ENCODE measurements at places on chromosomes 1 and 21. TPM values are rescaled to one million over a fixed set of nuclear protein-coding genes. Genes with fewer than 3 reads are reported as not detected.
A peak's percentile ranks its signal among the peaks of the same experiment; 100 is the strongest.

GJA8 gene
- polyA plus RNA-seq = not detected

- no peak overlapping the region for H3K4me3 ChIP-seq
- H3K27ac ChIP-seq = no peak overlapping the region
- H3K36me3 ChIP-seq = peaks cover 43% of the 10 kb centered on the region
- no peak for DNase-seq
Observed at GRCh38 chr1:35460796-35461195, 96.4 kb downstream of the KIAA0319L start.

GRCh38 chr1:229328598-229329362 lies 14.1 kb downstream of the CCSAP start:
- H3K4me3 ChIP-seq = no peak overlapping the region
- H3K27ac ChIP-seq = no peak overlapping the region
- H3K4me1 ChIP-seq = peaks cover 24% of the 10 kb centered on the region
- no peak for DNase-seq

RNF207 gene
- polyA plus RNA-seq = 5.3 TPM

DNA sequence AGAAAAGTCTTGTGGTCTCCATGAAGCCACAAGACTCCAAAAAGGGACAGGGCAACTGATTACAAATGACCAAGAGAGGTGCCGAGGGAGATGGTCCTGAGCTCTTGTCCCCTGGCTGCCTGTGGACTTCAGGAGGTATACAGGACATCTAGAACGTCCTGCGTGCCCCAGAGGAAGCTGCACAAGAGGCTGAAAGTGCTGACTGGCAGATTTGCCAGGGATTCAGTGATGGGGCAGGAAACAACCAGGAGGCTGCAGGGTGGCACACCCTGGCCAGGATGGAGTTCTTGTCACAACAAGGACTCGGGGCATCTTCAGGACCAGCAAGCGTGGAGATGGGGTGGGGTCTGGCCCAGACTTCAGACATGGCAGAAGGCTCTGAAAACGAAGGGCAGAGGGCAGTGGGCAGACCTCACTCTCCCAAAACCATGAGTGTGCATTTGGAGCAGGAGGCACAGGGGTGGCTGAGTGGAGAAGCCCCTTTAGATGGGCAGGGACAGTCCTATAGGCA lies 13.4 kb upstream of the PKP1 start:
- no peak overlapping the region for H3K4me3 ChIP-seq
- H3K27me3 ChIP-seq = no peaks in the 10 kb centered on the region
- H3K4me1 ChIP-seq = no peaks in the 10 kb centered on the region
- H3K27ac ChIP-seq = no peak overlapping the region
- peak; percentile 63 for DNase-seq

DNA sequence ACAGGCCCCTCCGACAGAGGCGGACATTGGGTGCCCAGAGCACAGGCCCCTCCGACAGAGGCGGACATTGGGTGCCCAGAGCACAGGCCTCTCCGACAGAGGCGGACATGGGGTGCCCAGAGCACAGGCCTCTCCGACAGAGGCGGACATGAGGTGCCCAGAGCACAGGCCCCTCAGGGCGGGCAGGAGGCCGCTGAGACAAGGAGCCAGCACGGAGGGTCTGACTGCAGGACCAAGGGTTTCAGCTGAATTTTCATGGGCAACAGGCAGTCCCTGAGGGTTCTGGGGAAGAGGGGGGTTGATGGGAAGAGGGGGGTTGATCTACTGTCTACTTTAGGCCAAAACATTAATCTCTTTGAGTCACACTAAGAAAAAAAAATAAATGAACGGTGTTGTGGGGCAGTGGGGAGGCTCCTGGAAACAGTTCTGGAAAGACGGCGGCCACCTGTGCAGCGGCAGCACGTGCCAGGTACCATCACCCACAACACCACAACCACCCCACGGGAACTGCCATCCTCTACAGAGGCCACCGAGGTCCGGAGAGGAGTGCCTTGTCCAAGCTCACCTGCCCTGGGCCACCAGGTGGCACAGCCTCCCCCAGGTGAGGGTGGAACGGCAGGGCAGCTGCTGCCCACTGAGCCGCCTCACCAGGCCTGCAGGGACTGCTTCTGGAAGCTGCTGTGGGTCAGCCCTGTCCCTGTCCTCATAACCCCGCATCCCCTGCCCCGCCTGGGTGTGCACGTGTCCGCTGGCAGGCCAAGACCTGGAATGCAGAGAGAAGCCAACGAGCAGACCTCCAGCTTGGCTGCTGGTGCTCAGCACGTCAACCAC lies 20.5 kb downstream of the PRDM15 start:
- H3K27me3 ChIP-seq = no peaks in the 10 kb centered on the region
- H3K36me3 ChIP-seq = peaks cover 32% of the 10 kb centered on the region
- no peak overlapping the region for H3K4me3 ChIP-seq

DNA sequence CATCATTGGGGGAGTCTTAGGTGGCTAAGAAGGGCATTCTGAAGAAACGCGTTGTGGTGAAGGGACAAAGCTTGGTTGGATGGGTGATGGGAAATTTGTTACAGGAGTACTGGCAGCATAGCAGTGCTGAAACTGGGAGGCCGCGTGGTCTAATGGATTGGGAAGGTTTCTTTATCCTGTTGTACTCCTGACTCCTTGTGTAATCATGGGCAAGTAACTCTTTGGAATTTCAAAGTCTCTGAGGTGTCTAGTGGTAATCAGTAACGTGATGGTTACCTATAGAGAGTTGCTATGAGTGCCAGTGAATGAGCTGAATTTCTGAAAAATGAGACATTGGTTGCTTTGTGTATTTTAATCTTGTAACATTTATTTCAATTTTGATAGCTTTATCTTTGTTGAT lies 18.5 kb downstream of the DONSON start:
- peaks cover 53% of the 10 kb centered on the region for H3K36me3 ChIP-seq
- no peak overlapping the region for H3K4me3 ChIP-seq
- H3K27ac ChIP-seq = no peak overlapping the region
- no peaks in the 10 kb centered on the region for H3K4me1 ChIP-seq
- H3K27me3 ChIP-seq = no peaks in the 10 kb centered on the region
- no peak for DNase-seq

ZSWIM5 gene
- polyA plus RNA-seq = 0.15 TPM

DNA sequence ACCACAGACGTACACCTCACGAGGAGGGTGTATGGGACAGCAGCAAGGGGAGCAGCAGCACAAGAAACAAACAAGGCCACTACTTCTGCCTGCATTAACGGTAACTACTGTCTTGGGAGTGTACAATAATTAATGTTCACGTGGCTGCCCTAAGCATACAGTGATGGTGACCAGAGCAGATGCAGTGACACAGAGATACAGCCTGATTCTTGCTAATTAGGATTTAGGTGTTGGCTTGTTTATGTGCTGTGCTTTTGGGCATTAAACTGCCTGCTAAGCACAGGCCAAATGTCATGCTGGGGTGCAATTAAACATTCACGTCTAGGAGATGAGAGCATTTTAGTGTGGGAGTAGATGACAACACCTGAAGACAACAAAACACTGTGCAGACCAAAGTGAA lies 7.2 kb downstream of the ZNF669 start:
- no peaks in the 10 kb centered on the region for H3K4me1 ChIP-seq
- no peaks in the 10 kb centered on the region for H3K27me3 ChIP-seq
- H3K36me3 ChIP-seq = peaks cover 31% of the 10 kb centered on the region
- no peak overlapping the region for H3K27ac ChIP-seq
- H3K4me3 ChIP-seq = no peak overlapping the region

- no peak overlapping the region for H3K27ac ChIP-seq
- no peaks in the 10 kb centered on the region for H3K36me3 ChIP-seq
- H3K4me1 ChIP-seq = no peaks in the 10 kb centered on the region
- DNase-seq = no peak
- no peak overlapping the region for H3K4me3 ChIP-seq
- no peaks in the 10 kb centered on the region for H3K27me3 ChIP-seq
Observed at GRCh38 chr1:215018555-215018954, 64.0 kb upstream of the KCNK2 start.

GRCh38 chr1:221239792-221240191 lies 360.5 kb downstream of the HLX start:
- no peaks in the 10 kb centered on the region for H3K36me3 ChIP-seq
- no peak overlapping the region for H3K4me3 ChIP-seq
- no peaks in the 10 kb centered on the region for H3K4me1 ChIP-seq
- DNase-seq = no peak
- no peak overlapping the region for H3K27ac ChIP-seq

GRCh38 chr1:96464991-96465390 lies 256.6 kb upstream of the PTBP2 start:
- no peaks in the 10 kb centered on the region for H3K27me3 ChIP-seq
- no peak overlapping the region for H3K27ac ChIP-seq
- DNase-seq = no peak
- no peaks in the 10 kb centered on the region for H3K36me3 ChIP-seq
- no peak overlapping the region for H3K4me3 ChIP-seq
- H3K4me1 ChIP-seq = no peaks in the 10 kb centered on the region

DNA sequence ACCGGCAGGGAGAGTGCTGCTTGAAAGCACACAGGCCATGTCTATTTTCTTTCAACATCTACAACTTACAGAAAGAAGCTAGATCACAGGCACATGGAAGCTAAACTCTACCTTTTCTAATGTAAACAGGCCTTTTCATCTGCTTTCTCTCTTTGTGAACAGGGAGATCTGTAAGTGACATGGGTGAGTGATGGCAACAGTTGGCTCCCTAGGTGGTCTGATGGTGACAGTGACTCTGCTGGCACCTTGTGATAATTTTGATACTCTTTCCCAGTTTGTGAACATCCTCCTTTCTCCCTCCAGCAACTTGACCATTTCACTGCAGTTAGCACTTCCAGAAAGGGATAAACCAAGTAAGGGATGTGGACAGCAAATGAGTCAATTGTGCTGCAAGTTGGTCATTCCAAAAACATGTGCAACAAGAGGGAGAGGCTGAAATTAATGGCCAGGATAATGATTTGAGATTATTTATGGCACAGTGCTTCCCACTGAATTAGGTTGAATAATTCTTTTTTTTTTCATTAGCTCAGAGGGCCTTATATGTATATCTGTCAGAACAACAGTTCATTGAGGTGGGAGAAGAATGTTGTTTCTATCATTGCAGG lies 89.5 kb downstream of the XCL2 start:
- H3K27ac ChIP-seq = no peak overlapping the region
- H3K4me1 ChIP-seq = no peaks in the 10 kb centered on the region
- no peak overlapping the region for H3K4me3 ChIP-seq
- H3K27me3 ChIP-seq = no peaks in the 10 kb centered on the region
- H3K36me3 ChIP-seq = no peaks in the 10 kb centered on the region

GRCh38 chr1:20494609-20495311 lies 8.8 kb upstream of the CAMK2N1 start:
- no peaks in the 10 kb centered on the region for H3K27me3 ChIP-seq
- H3K36me3 ChIP-seq = peaks cover 23% of the 10 kb centered on the region
- no peak overlapping the region for H3K4me3 ChIP-seq
- no peak for DNase-seq
- peaks cover 16% of the 10 kb centered on the region for H3K4me1 ChIP-seq
- H3K27ac ChIP-seq = no peak overlapping the region

GRCh38 chr21:45737485-45738166 lies 94.1 kb downstream of the PCBP3 start:
- no peak overlapping the region for H3K4me3 ChIP-seq
- H3K27me3 ChIP-seq = no peaks in the 10 kb centered on the region
- no peaks in the 10 kb centered on the region for H3K36me3 ChIP-seq
- no peaks in the 10 kb centered on the region for H3K4me1 ChIP-seq
- H3K27ac ChIP-seq = no peak overlapping the region
- no peak for DNase-seq

DNA sequence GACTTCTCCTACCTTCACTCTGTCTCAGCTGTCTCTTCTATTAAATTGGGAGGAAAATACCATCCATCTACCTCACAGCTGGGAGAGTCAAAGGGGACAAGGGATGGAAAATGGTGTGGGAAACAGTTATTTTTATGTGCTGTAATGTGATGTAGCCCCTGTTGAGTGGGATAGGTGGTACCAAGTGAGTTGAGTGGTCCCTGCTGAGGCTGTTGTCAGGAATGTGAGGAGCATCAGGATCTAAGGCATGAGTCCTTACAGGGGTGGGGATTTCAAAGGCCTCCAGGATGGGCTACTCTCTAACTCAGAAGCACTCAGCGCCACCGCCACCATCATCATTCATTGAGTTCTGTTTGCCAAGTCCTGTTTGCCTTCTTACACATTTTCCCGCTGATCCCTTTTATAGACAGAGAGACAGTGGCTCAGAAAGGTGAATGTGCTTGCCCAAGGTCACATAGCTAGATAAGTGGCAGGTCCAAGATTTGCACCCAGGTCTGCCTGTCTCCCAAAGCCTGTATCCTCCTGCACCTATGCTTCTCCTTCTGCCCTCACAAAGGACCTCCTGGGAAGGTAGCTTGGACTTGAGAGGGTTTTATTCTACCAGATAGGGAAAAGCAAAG lies 4.6 kb upstream of the ID3 start:
- no peaks in the 10 kb centered on the region for H3K36me3 ChIP-seq
- H3K27ac ChIP-seq = peak overlapping the region; percentile 92
- peaks cover 28% of the 10 kb centered on the region for H3K27me3 ChIP-seq
- H3K4me1 ChIP-seq = peaks cover 97% of the 10 kb centered on the region
- no peak for DNase-seq

DNA sequence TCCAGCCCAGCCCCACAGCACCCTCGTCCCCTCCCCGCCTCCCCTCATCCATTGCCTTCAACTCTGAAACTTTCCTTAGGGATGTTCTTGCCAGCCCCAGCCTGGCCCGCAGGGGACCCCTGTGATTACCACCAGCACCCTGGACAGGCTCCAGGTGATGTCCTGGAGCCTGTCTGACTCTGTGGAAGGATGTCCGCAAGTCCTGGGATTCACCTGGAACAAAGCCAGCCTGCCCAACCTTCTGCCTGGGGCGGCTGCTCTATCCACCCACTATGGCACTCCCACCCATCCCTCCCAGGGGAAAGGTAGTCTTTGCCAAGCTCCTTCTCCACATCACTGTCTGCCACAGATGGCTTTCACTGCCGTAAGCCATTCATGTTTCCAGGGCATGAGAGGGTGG lies 24.4 kb upstream of the PTPRF start:
- H3K36me3 ChIP-seq = no peaks in the 10 kb centered on the region
- no peak for DNase-seq
- H3K4me1 ChIP-seq = no peaks in the 10 kb centered on the region
- peaks cover 3% of the 10 kb centered on the region for H3K27me3 ChIP-seq
- no peak overlapping the region for H3K4me3 ChIP-seq

DNA sequence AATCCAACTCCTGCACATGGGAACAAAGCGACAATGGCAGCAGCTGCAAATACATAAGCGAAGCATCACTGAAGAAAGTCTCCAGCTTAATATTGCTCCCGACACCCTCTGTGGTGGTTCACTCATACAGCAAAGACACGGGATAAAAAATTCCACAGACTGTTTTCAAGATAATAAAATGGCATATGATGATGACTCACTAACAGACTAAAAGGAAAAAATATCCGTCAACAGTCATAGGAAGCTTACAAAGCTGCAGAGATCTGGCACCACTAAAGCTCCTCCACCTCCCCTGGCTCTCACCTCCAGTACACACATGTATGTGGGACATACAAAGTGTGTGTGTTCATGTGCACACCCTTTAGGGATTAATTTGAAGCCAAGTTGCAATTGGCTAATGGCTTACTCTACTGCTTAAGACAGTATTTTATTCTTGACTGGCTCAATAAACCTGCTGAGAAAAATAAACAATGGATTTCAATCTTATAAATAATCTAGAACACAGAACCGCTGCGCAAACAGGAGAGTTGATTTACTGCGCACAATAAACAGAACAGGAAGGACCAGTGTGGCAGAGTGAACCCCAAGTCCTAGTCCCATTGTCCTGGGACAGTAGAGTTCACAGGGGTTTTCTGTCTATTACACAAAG lies 94.4 kb downstream of the SLC45A1 start:
- no peak overlapping the region for H3K27ac ChIP-seq
- H3K27me3 ChIP-seq = no peaks in the 10 kb centered on the region
- H3K4me3 ChIP-seq = no peak overlapping the region
- H3K36me3 ChIP-seq = peaks cover 20% of the 10 kb centered on the region
- peaks cover 54% of the 10 kb centered on the region for H3K4me1 ChIP-seq
- DNase-seq = no peak

PPM1J gene
- polyA plus RNA-seq = 1.5 TPM

Data from spleen (tissue), 13 donors.